ENCODE measurements at places on chromosomes 12 and 14.

DNA sequence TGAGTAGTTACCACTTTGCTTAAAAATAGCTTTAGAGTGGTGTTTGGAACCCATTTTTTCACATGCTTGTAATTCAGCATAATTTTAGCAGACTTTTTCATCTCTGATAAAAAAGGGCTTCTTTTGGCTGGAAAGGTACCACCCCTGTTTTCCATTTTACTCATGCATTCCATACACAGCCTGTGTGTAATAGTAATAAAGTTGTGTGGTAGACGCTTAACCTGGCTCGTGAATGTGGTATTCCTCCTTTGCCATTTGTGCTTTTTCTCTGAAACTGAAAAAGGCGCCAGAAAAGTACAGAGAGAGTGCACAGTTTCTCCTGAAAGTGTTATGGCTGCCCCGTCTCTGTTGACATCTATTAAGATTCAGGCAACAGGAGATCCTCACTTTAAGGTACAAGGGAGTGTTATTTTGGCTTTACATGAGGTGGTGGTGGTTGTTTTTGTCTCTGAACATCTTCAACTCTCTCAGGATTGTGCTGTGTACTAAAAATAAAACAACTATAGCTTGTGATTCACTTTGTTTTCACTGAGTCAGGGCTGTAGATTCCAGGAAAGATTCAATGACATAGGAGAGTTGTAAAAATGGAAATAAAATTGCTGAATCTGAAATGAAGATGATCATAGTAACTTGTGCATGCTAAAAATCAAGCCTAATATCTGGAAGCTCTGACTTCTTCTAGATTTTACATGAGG lies 45.6 kb upstream of the MIS18BP1 start:
- no peak for DNase-seq

DNA sequence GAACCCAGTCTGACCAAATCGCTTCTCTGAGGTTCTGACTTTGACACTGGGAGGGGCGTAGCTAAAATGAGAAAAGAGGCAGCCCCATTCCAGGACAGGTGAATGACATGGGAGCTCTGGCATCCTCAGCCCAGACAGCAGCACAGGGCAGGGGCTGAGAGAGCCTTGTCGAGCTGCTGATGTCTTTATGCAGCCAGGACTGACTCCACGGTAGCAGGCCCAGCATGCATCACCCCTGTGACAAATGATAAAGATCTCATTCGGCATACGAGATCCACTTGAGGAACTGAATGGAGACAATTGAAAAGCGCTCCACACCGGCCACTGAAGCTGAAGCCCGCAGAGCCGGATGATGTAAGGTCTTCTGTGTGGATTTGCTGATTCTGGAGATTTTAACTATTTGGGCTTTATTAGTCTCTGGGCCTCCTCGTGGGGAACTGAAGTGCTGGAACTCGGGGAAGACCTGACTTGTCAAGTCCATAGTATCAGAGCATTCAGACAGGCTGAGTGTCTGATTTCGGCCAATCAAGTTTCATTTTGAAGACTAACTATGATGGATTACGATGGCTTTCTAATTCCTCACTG lies 56.9 kb upstream of the MAP1LC3B2 start:
- no peak for DNase-seq

DNA sequence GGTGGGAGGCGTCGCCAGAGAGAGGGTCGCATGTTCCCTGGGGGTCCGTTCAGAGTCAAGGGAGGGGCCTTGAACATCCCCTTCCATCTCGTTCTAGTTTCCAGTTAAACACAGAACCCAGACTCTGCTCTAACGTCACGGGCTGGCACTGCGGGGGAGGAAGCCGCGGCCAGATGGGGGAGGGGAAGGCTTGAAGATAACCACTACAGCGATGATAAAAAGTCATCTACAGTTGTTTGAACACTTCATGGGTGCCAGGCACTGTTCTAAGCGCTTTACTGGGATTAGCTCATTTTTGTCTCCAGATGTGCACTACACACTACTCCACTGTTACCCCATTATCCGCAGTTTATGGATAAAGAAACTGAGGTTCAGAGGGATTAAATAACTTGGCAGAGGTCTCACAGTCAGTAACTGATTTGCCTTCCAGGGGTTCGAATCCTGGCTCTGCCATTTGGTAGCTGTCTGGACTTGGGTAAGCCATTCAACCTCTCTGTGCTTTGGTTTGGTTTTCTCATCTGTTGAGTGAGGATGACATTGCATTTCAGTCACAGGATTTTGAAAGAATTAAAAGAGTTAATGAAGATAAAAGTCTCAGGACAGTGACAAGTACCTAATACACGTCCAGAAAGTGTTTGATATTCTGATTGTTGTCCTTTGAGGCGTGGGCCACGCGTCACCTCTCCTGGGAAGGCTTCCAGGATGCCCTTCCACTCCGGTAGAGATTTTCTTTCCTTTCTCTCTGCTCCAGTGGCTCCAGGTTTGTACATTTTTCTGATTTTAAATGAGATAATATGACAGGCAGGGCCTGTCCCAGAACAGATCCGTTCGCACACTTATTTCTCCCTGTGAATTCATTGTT lies 798 bp upstream of the RASAL1 start:
- no peak for DNase-seq

- no peak for DNase-seq
Measured at GRCh38 chr12:62873826-62874448, 61.0 kb downstream of the PPM1H start.

GRCh38 chr12:450438-450837 lies 9.3 kb upstream of the B4GALNT3 start:
- DNase-seq: no peak

- DNase-seq: no peak
Measured at GRCh38 chr12:129331356-129332085, 478.2 kb downstream of the GLT1D1 start.
